Left kidney (tissue), 8 donors: ENCODE measurements at places on chromosomes 12 and 14.

GRCh38 chr12:116087962-116088361 is 189.5 kb downstream of the MED13L start:
- DNase-seq: no peak

DNA sequence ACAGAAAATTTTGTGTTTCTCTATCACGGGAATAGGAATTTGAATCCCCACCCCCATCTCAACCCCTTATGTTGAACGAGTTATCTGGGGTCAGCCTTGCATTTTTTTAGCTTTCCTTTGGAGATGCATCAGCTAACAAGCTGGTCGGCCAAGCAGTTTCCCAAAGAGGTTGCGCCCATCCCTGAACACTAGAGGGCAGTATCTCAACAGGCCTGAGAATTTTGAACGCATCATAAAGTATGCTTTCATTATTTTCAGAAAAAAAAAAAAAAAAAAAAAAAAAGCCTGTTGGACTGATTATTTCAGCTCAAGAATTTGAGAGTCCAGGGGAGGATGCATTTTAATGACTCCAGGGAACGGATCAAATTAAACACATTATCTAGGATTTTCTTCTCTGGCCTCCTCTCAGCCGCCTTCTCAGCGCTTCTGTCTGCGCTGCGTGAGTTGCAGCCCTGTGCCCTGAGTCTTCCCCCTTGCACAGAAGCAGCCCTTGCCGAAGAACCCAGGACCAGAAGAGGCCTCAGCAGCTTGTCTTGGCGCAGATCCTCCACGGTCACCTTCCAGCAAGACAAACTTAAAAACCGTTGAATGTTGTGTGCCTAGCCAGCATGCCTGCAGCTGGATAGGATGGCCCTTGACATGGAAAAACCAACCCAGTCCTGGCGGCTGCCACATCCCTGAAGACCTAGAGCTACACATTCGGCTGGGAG is 76.6 kb upstream of the GZMB start:
- DNase-seq: peak; percentile 73

- no peak for DNase-seq
Observed at GRCh38 chr12:115210533-115211252, 526.7 kb upstream of the TBX3 start.

- DNase-seq: no peak
Observed at GRCh38 chr12:34339922-34340321, 317.6 kb downstream of the ALG10 start.

GRCh38 chr12:45666396-45666795 is 63.1 kb upstream of the ARID2 start:
- DNase-seq: no peak

- DNase-seq: no peak
Observed at GRCh38 chr12:46677749-46678148, 148.0 kb downstream of the SLC38A4 start.

DNA sequence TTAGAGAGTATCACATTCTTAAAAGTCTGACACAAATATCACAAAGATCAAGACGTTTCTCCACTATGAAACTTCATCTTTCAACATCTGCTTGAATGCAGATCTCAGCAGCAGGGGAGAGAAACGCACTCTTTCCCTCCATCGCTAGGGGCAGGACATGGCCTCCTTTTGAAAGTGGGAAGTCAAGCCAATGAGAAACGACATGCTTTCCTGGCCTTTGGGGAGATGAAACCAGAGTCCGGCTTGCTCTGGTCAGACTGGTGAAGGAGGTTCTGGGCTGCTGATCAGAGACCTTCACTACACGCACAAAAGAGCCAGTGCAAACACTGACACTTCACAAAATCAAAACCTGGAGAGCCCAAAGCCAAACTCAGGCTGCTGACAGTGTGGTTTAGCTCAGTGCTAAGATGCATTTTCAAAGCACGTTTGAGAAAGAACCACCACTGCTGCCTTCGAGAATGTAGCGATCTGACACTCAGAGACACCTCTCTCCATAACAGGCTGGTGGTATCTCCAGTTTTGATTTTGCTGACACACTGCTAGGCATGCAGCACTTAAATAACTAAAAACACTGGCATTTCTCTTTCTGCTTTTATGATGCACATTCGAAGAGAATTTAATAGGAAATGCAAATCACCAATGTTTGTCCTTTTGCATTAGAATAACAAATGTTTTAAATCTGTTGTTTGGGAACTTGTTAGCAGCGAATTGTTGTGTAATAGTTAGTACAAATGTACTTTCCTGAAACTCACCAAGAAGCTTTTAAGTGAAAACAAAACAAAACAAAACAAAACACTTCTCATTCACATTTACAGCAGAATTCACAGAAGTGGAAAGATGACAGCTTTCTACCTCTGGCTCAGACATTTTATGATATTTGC is 93.9 kb upstream of the OVCH1 start:
- peak; percentile 57 for DNase-seq

DNA sequence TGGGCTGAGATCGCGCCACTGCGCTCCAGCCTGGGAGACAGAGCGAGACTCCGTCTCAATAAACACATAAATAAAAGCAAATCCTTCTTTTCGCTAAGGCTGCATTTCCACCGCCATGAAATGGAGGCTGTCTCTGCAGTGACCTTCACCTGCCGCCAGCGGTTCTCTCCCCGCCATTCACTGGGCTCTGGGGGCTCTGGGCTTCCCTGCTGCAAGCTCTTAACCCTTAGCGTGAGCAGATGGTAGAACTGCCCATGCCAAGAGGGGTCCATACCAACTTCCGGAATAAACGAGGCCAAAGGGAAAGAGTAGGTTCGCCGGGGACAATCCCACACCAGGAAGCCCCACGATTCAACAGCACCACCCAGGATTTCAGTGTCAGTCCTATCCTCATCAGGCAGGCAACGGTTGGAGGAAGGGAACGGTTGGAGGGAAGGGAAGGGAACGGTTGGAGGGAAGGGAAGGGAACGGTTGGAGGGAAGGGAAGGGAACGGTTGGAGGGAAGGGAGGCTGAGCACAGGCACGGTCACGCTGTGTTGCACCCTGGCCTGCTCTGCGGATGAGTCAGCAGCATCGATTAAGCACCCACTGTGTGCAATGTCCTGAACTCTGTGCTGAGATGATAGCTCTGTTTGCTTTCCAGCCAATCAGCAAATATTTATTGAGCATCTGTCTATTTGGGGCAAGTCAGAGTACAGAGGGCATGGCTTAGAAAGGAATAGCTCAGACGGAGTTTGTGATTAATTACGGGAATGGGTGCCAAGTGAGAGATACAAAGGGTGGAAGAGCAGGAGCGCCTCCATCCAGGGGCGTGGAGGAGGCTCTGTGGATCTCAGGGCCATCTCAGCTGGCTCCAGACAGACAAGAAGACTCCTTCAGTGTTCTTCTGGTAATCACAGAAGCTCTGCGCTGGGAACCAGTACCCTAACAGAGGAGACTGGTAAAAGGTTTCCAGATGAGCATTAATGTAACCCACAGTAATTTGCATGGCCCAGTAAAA is 77.9 kb downstream of the NINJ2 start:
- no peak for DNase-seq
